ENCODE measurements at places on chromosomes 7 and 10. TPM values are rescaled to one million over a fixed set of nuclear protein-coding genes. Genes with fewer than 3 reads are reported as not detected.

Gene ELMO1
- 183 TPM for total RNA-seq

Gene MLLT10
- 97.8 TPM for total RNA-seq

Gene FRMPD2
- 26.7 TPM for total RNA-seq

DNA sequence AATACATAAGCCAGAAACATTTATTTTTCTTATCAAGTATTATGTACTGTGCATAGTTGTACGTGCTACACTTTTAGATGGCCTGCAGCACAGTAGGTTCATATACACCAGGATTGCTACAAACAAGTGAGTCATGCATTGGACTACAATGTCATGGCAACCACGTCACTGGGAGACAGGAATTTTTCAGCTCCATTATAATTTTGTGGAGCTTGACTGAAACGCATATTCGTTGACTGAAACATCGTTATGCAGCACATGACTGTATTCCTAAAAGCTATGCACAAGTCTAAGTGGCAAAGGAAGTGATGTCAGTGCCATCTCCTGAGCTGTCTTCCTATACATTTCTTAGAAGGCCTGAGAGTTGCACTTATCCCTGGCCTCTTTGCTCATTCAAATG is 871.8 kb downstream of the IPMK start:
- DNase-seq, result no peak

- no peak for DNase-seq
These were observed 70.7 kb downstream of the C10orf105 start for GRCh38 chr10:71648933-71649320.

GRCh38 chr7:152076324-152076821 is 50.9 kb downstream of the GALNT11 start:
- DNase-seq, result no peak

- no peak for DNase-seq
These were observed 53.7 kb upstream of the IGFBP3 start for GRCh38 chr7:45974540-45975360.

- DNase-seq, result peak; percentile 69
These were observed 456.7 kb downstream of the NRG3 start for GRCh38 chr10:82331716-82332115.

GRCh38 chr10:11238893-11239292 is 221.2 kb downstream of the CELF2 start:
- DNase-seq, result no peak

Gene FLNC
- total RNA-seq, result 13.3 TPM

DNA sequence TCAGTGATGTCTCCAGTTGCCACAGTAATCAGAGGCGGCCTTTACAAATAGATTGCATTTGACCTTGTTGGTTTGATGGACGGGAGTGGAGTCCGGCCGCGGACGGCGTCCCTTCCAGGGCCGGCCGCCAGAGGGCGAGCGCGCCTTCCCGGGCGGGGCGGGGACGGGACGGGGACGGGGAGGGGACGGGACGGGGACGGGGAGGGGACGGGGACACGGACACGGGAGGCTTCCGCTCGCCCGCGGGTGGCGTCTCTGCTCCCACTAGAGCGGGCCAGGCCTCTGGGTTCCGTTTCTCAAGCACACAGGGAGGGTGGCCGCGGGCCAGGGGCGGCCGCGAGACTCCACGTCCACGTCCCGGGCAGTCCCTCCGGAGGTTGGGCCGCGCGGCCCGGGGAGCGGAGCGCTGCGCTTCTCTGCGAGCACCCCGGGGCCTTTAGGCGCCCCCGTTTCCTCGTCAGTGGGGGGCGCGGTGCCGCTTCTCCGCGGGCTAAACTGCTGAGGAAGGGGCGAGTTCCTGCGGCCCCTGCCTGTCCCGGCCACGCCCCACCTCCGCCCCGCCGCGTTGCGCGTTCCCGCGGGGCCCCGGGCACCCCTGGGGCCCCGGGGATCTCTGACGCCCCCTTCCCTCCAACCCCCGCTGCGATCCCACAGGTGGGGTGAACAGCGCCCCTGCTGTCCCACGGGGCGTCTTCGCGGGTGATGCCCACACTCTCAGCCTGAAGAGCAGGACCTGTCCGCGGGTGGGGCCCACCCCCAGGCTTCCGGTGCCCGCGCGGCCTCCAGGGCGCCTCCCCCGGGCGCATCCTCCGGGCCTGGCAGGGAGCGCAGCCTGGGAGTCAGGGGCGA is 84.2 kb upstream of the MKI67 start:
- DNase-seq, result peak; percentile 46

Gene EVX1
- total RNA-seq, result not detected

- no peak for DNase-seq
These were observed 134.9 kb upstream of the ANK3 start for GRCh38 chr10:60524541-60524940.

Gene AGR2
- total RNA-seq, result 333 TPM

GRCh38 chr7:31478721-31479120 is 35.2 kb upstream of the ITPRID1 start:
- DNase-seq, result no peak

- peak; percentile 59 for DNase-seq
These were observed 69.6 kb upstream of the PDCD4 start for GRCh38 chr10:110802090-110802489.

- peak; percentile 46 for DNase-seq
These were observed 10.5 kb downstream of the LSM5 start for GRCh38 chr7:32479574-32480200.

GRCh38 chr7:112129655-112130323 is 76.4 kb downstream of the DOCK4 start:
- DNase-seq, result no peak

DNA sequence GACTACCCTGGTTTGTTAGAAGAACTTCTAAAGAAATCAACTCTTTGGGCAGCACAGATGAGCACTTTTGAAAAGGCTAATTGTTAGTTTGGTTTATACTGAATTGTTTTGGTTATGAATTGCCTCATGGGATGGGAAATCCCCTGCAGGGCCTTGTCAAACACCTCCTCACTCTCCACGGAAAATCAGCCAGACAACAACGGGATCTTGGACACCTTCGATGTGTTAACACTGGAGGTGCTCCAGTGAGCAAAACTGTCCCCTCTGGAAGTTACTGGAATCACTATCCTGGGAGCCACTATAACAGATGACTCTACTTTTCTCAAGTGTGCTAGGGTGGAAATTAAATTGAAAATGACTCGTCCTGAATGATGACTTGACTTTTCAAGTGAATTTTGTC is 38.7 kb downstream of the CDK6 start:
- peak; percentile 32 for DNase-seq

DNA sequence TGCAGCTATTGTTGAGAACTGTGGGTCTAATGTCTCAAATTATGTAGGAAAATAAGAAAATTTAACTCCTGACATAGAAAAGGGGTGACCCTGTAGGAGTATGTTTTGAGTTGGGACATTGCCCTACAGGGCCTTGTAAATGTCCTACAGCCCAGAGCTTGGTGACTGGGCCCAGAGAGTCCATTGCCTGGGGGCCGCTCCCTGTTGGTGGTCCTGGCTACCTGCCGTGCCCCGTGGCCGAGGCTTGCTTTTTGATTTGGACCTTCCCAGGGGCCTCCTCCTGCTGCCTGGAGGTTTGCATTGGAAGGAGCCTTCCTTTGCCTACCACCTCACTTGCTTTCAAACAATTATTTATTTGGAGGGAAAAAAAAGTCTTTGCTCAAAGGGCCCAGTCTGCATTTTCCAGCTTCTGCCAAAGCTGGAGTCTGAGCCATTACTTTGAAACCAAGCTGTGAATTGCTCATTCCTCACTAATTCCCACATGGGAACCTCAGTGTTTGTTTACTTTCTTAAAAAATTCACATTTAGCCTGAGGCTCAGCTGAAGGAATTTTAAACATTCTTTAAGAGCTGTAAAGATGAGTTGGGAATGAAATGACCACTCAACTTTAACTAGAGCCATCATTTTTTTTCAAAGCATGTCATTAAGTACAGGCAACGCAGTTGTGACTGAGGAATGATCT is 355.0 kb downstream of the GLRX3 start:
- no peak for DNase-seq

DNA sequence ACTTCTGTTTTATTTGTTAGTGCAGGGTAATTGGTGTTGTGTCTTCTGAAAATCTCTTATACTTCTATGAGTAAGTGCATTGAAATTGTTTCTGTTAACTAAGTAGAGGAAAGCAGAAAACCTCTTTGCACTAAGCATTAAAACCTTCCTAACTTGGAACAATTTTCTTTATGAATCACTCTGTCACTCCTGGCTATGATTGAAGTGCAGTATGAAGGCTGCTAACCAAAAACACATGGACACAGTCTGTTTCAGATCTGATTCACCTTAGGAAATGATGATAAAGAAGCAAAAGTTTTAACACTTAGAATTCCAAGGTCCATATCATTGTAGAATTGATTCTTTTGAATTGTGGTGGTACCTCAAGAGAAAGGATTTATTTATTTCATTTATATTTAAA is 41.9 kb downstream of the MET start:
- no peak for DNase-seq

DNA sequence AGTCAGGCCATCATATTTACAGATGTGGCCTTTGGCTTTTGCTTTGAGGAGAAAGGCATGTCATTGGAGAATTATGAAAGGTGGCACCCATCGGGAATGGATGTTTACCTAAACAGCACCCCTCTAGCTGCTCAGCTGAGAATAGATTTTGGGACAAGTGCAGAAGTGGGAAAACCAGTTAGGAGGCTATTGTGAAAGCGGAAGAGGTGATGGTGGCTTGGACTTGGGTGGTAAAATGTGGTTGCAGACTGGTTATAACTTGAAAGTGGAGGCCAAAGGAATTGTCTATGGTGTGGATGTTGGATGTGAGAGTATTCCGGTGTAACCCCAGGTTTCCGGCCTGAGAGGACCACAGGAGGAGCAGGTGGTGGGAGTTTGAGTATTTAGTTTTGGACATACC is 5.2 kb upstream of the SLC12A9 start:
- no peak for DNase-seq

DNA sequence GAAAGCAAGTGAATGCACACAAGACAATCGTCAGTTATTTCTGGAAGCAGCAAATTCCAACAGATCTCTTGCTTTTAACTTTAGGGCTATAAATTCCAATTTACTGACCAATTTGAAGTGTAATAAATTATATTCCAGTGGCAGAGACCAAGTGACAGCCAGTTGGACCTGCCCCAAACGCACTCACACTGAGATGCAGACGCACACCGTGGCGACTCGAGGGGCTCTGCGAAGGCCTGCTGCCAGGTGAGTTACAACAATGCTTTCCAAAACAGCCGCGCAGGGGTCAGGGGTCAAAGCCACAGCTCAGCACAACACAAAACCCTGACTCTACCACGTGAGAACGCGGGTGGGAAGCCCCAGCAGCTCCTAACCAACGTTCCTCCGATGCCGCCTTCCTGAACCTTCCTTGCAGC is 97.4 kb downstream of the ZRANB1 start:
- no peak for DNase-seq
